ENCODE measurements at places on chromosomes 7 and 10.
A peak's percentile ranks its signal among the peaks of the same experiment; 100 is the strongest.

- DNase-seq: peak; percentile 16
These were observed 1000.7 kb upstream of the LRRN3 start for GRCh38 chr7:110090110-110090820.

DNA sequence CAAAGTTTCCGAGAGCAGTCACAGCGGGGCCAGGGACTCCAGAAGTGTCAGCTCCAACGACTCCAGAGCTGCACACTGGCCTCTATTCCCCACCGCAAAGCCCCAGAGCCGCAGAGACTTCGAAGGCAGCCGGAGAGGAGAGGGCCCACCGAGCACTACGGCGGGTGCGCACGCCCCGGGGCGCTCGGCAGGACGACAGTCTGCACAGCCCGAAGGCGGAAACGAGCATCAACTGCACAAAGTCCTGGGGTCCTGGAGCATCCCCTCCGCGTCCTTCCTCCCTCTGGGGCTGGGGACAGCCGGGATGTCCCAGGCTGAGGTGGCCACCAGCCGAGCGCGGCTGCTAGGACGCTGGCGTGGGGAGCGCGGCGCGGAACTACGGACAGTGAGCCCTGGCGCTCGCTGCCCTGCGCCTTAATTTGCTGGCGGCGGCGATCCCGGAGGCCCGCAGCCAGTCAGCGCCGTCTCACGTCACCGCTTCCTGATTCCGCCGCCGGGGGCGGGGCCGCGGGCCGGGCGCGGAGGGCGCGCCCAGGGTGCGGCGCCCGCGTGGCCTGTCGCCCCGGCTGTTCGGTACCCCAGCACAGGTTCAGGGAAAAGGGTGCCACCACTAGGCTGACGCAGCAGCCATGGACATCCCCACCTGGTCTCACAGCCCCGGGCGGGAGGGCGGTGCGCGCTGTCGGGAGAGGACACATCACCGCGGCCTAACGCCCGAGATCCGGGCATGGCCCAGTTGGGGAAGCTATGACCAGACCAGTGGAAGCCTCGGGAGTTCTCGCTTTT is at the start of gene TBX20:
Gene TBX20 (minus strand): TSS at position 391 of the 786 bp plus-strand sequence. CDS start 480 bp downstream, outside the sequence.
- peak; percentile 44 for DNase-seq

GRCh38 chr10:70493660-70494234 is 15.2 kb downstream of the PALD1 start:
- no peak for DNase-seq

DNA sequence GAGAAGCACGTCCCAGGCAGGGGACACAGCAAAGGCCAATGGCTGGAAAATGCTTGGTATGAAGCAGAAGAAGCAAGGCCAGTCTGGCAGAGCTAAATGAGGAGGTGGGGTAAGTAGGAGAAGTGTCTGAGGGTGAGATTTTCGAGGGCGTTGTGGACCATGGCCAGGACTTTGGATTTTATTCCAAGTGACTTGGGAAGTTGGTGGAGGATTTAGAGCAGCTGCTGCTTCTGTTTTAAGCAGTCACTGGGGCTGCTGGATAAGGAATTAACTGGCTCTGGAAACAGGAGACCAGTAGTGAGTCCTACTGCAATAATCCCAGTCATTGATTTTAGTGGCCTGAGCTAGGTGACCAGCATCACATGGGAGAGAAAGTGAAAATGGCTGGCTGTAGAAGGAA is 67.6 kb upstream of the GSDME start:
- no peak for DNase-seq

DNA sequence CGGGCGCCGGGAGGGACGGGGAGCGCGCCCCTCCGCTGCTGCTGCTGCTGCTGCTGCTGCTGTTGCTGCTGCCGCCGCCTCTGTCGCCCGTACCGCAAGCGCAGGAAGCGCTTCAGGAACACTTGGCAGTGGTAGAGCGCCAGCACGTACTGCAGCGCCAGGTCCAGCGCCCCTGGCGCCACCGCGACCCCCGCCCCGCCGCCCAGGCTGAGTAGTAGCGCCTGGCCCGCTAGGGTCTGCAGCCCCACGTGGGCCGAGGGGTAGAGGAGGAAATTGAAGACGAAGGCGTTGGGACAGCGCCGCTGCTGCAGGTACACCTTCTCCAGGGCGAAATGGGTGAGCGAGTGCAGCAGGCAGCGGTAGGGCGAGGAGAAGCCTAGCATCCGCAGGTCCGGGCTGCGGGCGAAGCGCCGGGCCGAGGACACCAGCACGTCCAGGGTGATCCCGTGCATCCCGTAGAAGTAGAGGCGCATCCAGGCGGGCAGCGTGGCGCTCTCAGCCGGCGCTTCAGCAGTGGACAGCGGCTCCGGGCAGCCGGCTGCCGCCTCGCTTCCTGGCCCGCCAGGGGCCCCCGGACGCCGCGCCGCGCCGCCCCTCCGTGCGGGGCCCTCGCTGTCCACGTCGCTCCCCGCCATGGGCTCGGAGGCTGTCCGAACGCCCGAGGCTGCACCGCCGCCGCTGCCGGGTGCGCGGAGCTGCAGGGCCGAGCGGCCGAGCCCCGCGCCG is at the start of gene TMEM229A:
Gene TMEM229A (minus strand): TSS at position 699 of the 726 bp plus-strand sequence. CDS start 64 bp downstream, at position 635.
- DNase-seq: peak; percentile 3

GRCh38 chr10:11425296-11425610 is 186.2 kb downstream of the USP6NL start:
- DNase-seq: no peak

DNA sequence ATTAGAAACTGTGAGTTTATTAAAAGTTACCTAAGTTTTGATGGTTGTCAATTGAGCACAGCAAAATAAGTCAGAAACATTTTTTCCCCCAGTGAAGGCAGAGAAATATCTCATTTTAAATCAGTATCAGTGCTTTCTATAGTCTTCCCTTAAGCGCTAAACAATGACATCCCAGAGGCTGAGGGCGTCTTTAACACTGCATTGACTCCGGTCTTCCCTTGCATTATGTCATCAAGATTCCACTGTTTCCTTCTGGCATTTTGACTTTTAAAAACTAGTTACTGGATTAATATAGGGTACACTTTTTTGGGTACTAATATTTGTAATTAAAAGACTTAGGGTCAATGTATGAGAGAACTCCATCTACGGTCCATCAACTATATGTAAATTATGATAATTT is 3.9 kb downstream of the GLUD1 start:
- no peak for DNase-seq

GRCh38 chr7:101308245-101309085 is 13.1 kb downstream of the IFT22 start:
- peak; percentile 49 for DNase-seq

DNA sequence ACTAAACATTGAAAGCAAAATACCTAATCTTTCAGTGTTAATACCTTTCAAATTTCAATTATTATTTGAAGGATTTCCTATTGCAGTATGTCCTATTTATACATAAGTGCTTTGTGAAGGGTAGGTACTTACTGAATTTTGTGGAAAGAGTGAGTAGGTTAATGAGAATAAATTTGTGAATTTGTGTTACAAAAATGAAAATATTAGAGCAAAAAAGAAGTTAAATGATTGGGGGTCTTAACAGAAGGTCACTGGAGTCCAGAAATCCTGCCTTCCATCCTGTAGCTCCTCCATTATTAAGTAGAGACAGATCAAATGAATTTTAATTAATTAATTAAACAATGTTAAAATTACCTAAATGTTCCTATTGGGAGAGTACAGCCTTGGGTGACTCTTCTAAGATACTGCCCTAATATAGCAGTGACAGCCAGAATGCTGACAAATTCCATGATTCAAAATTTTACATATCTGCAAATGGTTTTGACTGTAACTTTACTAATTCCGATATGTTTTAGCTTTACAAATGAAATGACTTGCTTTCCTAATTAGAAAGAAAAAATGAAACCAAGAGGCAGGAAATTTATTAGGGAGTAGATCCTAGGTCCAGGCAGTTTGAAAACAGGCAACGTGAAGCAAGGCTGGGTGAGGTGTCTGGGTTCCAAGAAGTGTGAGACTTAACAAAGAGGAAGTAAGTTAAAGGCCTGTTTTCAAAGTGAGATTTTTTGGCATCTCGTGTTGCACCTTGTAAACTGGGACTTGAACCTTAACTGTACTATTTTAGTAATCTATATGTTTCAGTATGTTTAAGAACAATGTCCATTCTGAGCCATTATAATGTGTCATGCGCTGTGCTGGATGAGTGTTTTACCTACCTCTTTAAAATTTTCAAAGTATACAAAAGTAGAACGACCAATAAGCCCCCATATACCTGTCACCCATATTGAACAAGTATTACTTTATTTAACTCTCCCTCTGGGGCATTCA is 1.5 kb downstream of the PIK3CG start:
- no peak for DNase-seq

DNA sequence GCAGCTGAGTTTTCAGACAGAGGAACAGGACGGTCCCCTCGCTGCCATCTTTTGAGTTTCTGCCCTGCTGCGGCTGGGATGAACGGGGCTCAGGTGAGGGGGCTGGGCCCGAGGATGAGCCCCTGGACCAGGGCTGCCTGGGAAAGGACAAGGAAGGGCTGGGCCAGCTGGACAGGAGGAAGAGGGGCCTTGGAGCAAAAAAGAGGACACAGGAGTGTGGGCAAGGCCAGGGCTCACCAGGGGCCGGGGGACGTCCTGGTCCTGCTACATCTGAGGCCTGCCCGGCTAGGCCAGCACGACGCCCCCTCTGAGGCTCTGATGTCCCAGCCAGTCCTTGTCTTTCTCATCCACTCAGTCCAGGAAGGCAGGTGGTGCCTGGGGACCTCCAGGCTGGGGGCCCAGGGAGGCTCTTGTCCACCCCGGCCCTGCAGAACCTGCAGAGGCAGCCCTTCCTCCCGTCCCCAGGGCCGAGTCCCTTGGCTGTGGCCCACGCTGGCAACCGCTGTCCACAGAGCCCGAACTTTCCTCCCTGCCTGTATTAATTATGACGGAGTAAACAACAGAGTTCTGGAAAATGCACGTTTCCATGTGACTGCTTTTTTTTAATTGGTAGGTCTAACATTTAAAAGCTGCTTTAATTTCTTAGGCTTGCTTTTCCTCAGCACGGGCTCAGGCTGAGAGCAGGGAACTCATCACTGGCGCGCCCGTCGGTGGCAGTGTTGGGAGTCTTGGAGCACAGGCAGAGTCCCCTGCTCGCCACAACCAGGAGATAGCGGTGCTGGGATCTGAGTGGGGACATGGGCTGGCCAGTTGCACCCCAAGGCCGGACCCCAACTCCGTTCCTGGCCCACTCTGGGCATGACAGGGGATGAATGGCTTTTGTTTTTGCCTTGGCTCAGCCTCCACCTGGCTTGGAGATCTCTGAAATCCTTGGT is 187.7 kb downstream of the ELFN1 start:
- DNase-seq: no peak

DNA sequence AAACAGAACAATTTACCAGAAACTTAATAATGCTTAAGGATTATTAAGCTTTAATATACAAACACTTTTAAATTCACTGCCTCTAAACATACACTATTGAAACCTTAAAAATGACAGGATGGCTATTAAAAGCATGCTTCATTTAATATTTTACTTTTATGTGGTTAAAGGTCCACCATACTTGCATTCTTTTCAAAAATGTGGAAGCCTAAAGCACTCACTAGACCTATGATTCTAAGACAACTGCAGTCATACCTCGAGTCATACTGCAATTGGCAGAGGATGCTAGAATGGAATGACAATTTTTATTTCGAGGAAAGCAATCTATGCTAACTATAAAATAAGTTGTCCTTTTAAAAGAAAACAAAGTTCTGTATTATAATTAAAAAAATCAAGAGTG is 85.3 kb downstream of the PIP4K2A start:
- DNase-seq: peak; percentile 64

GRCh38 chr10:43404704-43405084 is 4.3 kb downstream of the HNRNPF start:
- DNase-seq: no peak

DNA sequence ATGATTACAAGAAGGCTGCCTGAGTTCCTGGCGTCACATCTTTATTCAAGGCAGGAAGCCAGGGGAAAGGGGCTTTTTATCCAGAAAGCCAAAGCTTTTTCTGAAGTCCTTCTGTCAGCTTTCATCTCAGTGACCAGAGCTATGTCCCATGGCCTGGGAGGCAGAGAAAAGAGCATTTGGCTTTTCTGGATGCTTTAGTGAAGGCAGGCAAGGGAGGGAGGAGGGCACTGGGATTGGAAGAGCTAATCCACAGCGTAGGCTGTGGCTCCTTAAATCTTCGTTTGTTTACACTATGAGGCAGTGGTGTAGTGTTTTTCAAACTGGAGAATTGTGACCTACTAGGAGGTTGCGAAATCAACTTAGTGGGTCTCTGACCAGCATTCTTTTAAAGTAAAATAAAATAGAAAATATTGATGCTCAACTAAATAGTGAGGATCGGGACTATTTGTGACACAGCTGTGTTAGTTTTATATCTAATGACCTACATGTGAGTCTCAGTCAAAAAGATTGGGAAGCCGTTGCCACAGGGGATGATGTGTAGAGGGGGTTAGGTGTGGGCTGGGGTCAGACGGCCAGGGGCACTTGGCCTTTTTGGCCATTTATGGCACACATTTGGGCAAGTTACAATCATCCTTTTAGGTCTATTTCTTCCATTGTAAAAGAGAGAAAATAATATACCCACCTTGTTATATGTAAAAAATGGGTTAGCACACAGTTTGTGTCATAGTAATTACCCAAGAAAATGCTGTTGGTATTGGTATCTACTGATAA is 14.1 kb downstream of the CRYGN start:
- peak; percentile 28 for DNase-seq

DNA sequence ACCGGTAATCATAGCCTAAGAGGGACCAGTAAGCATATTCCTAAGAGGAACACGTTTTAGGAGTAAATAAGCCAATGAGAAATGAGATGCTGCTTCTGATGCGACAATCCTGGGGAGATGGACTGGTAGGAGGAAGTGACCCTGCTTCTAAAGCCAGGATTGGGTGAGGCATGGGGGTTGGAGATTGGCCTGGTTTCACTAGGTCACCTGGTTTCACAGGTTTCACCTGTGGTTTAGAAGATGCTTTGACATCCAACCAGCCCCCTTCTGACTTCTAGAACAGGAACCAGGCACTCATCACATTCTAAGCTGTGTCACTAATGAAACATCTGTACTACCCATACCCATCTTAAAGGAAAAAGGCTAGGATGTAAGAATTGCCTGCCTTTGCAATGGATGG is 53.0 kb upstream of the BAMBI start:
- no peak for DNase-seq

DNA sequence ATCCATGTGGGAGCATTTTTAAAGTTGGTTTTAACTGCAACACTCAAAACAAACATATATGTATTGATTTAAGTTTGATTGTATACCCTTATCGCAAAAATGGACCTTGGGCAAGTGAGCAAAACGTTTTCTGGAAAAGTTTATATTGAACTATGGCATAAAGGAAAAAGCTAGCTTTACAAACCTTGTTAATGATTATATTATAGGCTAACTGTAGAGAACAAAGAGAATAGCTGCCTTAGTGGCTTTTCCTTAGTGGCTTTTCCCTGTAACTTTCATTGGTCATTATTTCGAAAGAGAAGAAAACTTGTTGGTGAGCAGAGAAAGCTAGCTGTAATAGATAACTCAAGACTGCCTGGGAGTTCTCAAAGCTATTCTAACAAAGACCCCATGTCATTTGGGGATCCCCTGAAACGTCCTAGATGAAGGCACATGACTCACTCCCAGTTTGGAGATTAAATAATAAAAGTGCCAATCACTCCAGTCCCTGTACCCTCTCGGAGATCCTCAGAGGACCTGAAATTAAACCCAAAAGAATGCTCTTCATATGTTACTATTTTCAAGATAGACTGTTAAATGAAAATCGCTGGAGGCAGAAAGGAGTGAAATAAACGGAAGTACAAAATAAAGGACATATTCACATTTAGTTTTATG is 92.1 kb downstream of the SRI start:
- DNase-seq: no peak

- DNase-seq: peak; percentile 80
These were observed 29.2 kb upstream of the ATRNL1 start for GRCh38 chr10:115063701-115064658.
